Amygdala (tissue), 56 donors: ENCODE measurements at places on chromosomes 1 and 21.

DNA sequence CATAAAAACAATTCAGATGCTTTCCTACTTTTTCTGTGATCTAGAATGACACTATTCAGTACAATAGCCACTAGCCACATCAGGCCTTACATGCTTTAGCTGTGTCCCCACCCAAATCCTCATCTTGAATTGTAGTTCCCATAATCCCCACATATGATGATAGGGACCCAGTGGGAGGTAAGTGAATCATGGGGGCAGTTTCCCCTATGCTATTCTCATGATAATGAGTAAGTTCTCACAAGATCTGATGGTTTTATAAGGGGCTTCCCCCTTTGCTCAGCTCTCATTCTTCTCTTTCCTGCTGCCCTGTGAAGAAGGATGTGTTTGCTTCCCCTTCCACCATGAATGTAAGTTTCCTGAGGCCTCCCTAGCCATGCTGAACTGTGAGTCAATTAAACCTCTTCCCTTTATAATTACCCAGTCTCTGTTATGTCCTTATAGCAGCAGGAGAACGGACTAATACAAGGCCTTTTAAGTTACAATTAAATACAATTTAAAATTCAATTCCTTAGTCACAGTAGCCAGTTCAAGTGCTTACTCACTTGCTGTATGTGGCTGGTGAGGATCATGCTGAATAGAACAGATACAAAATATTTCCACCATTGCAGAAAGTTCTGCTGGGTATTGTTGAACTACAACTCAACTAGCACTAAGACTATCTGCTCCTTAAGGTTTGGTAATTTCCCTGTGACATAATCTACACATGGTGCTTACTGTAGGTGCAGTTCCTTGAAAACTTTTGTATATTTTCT lies 106.7 kb downstream of the SCMH1 start:
- DNase-seq, result no peak

DNA sequence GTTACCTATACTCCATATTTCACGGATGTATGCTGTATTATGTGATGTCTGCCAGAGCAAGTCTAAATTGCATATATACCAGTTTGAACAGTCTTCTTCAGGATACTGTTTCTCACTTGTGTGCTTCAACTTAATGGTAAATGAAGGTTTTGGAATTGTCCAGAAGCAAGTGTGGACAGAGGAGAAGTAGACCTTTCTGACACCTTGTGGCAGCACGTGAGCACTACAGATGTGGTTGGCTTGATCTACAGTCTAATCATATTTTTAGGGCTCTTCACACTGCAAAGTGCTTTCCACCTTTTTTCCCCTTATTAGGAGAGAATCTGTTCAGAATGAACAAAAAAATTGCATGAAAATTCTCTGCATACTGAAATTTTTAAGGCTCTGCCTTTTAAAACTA lies 10.9 kb downstream of the MORC3 start:
- no peak for DNase-seq

GRCh38 chr1:915295-916172 lies 8.2 kb upstream of the SAMD11 start:
- DNase-seq, result no peak

DNA sequence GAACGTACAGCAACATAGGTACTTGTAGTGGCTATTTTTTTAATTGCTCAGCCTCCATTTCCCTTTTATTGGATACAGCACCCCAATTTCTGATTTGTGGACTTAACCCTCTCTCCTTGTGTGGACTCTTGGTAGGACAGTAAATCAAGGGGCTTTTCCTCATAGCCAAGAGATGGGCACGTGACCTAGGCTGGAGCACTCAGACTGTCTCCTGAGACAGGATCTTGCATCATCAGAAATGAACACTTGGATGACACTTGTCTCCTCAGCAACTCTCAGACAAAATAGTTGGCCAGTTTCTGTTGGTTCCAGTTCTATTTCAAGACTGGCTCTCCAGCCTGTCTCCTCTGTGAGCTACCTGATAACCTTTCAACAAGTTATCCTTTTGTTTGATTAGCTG lies 112.9 kb upstream of the ZNF678 start:
- no peak for DNase-seq

DNA sequence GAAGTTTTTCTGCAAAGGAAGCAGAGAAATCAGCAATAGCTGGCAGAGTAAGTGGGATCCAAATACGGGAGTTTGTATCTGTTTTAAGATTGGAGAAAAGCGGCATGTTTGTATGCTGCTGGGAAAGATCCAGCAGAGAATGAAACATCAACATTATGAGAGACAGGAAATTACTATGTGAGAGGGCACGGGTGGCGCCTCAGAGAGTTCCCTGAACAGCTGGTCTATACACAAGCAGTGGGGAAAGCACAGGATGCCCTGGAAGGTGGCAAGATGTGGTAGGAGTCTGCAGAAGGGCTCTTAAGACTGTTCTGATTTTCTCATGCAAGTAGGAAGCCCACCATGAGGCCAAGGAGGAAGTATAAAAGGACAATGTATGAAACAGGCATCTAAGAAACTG lies 130.4 kb downstream of the RERE start:
- no peak for DNase-seq
